ENCODE measurements at places on chromosomes 3 and 15. TPM values are rescaled to one million over a fixed set of nuclear protein-coding genes. Genes with fewer than 3 reads are reported as not detected.

DNA sequence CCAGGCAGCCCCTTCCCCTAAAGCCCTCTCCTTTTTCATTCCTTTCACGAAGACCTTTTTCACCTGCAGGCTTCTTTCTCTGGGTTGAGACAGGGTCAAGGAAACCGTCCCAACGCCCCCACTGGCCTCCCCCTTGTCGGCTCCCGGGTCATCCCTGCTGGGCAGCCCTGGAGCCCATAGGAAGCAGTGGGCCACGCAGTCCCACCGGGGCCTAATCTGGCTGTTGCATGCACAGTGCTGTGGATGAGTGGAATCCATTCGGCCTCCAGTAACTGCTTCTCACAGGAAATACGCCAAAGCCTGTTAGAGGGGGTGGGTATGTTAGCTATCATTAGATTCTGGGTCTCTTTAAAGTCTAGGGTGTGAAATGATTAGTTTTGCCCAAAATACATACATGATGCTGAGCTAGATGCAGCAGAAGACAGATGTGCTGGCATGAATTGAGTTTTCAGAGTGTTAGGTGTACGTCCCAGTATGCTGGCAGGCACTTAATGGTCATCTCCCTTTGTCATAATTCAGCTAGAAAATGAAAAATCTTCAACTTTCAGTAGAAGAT lies 16.6 kb downstream of the LYSMD4 start:
- DNase-seq: no peak

- no peak for DNase-seq
These were observed 41.6 kb upstream of the CLSTN2 start for GRCh38 chr3:139893267-139893962.

DNA sequence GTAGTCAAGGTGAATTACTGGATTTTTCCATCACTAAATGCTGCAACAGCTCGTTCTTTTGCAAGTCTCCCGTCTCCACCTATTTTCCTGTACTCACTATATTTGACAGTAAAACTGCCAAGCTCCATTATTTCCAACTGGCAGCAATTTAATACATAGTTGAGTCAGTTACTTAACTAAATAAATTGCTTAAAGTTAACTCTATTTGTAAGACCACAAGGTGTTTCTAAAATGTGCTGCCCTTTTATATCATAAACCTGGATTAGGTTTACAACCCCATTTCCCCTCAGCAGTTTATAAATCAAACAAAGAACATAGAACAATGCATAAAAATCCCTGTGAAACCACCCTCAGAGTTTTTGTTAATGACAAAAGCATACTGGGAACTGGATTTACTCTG lies 211.4 kb upstream of the DPH6 start:
- no peak for DNase-seq

GRCh38 chr15:99305761-99306505 lies 54.7 kb downstream of the LRRC28 start:
- DNase-seq: peak; percentile 85

The HYPK gene
- 34.9 TPM for total RNA-seq

GRCh38 chr15:87849181-87849580 lies 407.4 kb downstream of the NTRK3 start:
- no peak for DNase-seq

- DNase-seq: no peak
These were observed 15.7 kb upstream of the ETV5 start for GRCh38 chr3:186124592-186124991.

The RGMA gene
- 8.3 TPM for total RNA-seq

DNA sequence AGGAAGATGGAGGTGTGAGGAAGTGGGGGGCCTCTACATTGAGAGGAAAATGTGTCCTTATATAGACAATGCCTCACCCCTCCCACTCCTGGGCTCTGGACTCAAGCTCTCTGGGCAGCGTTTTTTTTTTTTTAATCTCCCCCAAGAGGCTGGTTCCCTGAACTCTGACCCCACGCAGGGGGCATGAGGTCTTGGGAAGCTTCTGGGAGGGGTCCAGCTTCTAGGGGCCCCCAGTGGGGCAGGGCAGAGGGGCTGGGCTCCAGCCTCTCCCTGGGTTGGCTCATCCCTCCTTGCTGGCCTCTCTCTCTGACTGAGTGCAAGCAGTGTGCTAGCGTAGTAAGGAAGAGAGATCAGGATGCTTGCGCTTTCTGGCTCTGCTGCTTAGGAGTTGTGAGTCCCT lies 101.4 kb upstream of the HACD2 start:
- no peak for DNase-seq

The AMIGO3 gene
- total RNA-seq: 0.28 TPM

GRCh38 chr3:42685891-42686820 lies 819 bp downstream of the KLHL40 start:
- DNase-seq: no peak

The ETV5 gene
- 92.9 TPM for total RNA-seq

DNA sequence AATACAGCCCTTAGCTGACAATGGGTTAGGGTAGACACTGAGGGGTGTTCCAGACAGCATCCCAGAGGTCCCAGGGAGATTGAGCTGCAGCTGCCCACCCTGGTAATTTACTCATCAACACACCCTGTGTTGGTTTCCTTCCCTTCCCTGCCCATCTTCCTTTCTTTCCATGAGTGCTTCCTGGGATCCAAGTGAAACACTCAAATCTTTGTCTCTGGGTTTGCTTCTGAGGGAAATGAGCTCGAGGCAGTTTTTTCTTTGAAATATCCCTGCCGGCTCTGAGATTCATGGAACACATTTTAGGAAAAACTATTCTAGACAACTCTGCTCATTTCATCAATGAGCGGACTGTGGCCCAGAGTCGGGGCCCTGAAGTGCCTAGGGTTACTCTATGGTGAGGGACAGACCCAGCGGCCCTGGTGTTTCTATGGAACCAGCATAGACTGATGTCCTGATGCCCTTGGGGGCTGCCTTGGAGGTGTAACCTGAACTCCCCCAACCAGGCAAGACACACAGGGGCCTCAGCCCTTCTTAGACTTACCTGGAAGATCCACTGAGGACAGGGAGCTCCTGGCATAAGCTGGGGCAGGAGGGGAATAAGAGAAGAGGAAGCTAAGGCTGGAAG lies 14.9 kb upstream of the CSRNP1 start:
- no peak for DNase-seq

- no peak for DNase-seq
These were observed 222.8 kb upstream of the TOPAZ1 start for GRCh38 chr3:44018926-44019325.

DNA sequence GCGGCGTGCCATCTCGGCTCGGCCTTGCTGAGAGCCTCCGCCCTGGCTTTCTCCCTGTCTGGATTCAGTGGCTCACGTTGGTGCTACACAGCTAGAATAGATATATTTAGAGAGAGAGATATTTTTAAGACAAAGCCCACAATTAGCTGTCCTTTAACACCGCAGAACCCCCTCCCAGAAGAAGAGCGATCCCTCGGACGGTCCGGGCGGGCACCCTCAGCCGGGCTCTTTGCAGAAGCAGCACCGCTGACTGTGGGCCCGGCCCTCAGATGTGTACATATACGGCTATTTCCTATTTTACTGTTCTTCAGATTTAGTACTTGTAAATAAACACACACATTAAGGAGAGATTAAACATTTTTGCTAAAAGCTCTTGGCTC lies 54.1 kb downstream of the PLXNA1 start:
- no peak for DNase-seq

- no peak for DNase-seq
These were observed 774 bp upstream of the CNOT10 start for GRCh38 chr3:32684029-32684799.

DNA sequence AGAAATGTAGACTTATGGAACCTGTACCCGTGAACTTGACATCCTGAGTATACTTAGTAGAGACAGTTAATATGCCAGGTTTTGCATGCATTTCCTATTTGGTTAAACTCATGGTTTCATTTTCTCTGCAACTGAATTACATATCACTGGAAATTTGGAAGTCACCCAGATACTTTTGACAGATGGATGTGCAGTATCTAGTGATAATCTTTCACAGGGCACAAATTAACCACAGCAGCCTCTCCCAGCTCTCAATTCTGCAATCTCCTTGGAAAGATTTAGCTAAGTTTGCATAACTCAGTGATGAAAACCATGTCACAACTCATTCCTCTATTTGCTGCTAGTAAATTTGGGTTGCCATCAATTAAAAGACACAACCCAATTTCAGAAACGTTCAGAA lies 162.3 kb upstream of the TPM1 start:
- no peak for DNase-seq

DNA sequence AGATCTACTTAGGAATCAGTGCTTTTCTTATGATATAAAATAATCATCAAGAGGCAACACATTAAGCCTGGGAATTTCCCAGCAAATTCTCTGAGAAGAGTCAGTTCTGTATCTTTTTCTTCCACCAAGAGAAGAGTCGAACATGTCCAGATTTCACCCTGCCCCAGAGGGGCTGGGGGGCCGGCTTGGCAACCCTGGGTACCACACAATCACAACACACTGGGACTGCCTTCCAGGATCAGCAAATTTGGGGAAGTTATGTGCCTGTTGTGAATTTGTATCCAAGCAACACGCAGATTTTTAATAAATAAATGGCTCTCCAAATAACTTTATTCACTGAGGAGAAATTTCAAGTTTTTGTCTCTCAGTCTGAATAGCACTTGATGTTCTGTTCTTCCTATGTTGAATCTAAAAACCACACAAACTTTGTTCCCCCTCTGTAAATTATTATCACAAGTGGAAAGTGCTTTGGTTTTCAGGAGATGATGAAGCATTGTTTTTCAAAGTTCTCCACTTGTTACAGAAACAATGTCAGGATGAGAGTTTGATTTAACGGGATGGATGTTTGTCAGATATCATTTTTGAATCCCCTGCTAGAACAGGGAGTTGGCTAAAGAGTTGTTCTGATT lies 357.2 kb downstream of the ZNF385D start:
- no peak for DNase-seq

The ECE2 gene
- not detected for total RNA-seq

- DNase-seq: peak; percentile 52
These were observed at the start of gene SEMA3G for GRCh38 chr3:52444860-52445793. Gene SEMA3G, minus strand, starts transcription at chr3:52445103. Its CDS starts 76 bp downstream, at chr3:52445027.

DNA sequence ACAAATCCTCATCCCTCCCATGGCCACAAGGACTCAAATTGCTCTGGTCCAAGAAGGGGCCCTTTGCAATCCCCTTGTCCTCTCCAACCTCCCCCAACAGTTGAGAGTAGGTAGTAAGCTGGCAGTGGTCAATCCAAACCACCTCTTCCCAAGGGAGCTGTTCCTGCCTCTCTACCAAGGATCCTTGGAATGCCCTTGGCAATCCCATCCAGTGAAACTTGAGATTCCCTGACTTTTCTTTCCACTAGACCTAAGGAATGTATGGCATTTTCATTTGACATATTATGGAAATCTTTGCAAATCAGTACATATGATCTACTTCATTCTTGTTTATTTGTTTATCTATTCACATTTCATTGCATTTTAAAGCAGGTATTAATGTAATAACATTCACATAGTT lies 4.8 kb upstream of the RBP2 start:
- no peak for DNase-seq

DNA sequence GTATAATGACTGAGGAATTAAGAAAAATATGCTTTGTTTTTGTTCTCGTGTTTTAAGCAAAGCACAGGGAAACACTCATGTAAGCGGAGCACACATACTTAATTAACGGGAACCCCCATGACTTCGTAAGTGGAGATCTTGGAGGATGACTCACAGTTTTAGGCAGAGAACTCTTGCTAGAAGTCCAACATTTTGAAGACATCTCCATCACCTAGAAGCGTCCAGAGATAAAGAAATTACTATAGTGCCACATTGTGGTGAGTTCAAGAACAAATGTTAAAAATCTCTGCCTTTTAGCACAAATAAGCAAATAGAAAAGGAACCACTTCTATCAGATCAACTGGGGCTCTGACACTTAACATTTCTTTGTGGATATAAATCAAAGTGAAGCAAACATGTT lies 194.1 kb upstream of the ARHGEF26 start:
- DNase-seq: peak; percentile 86

GRCh38 chr3:146783446-146783845 lies 178.3 kb upstream of the PLSCR5 start:
- no peak for DNase-seq

DNA sequence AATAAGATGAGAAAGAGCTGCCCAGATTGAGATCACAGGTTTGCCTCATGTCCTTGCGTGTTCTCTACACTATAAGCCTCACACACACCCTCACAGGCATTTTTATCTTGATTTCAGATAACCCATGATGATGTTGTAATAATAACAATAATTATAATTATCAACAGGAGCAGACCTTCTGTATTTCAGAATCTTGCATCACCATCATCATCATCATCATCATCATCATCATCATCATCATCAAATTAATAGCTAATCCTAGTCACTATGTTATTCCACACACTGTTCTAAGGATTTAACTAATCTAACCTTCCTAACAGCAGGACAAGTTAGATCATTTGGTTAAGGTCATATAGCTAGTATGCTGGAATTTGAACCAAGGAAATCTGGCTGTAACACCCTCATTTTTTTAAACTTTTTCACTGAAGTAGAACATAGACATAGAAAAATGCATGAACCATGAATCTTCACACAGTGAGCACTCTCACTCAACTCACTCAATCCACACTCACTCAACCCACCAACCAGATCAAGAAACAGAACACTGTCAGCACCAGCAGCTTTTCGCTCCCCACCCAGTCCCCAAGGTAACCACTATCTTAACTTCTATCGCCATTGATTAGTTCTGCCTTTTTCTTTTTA lies 1.8 kb upstream of the SH2D7 start:
- no peak for DNase-seq

- peak; percentile 23 for DNase-seq
These were observed 68.1 kb downstream of the PFN2 start for GRCh38 chr3:149902498-149903139.

GRCh38 chr15:80252121-80252518 lies at the start of gene CTXND1:
Gene CTXND1, minus strand, starts transcription at chr15:80252213. Its CDS starts 50,264 bp downstream, at chr15:80201949.
- DNase-seq: no peak

DNA sequence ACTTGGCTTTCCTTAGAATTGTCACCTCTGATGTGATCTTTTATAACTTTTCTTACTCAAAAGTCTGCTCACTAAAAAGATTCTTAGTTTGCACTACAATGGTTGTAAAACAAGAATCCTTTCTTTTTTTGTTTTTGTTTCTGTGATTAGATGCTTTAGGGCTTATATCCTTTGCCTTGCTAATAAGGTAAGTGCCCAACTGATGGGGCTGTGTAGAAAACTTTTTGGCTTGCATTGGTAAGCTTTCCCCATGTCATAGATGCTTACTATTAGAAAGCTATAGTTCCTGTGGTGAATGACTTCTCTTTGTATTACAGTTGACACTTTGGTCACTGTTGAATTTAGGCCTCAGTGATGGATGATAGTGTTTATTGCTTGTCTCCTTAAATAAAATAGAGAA lies 5.1 kb downstream of the ABHD5 start:
- no peak for DNase-seq

The TMEM212 gene
- not detected for total RNA-seq

- DNase-seq: no peak
These were observed 140.9 kb downstream of the PLCL2 start for GRCh38 chr3:17025594-17026139.

GRCh38 chr3:49620728-49621127 lies 53.4 kb upstream of the APEH start:
- no peak for DNase-seq

The PTPRG gene
- 11.5 TPM for total RNA-seq

- DNase-seq: peak; percentile 57
These were observed 29.5 kb downstream of the AGTR1 start for GRCh38 chr3:148727231-148727630.

GRCh38 chr15:74272812-74273211 lies 36.7 kb downstream of the CCDC33 start:
- DNase-seq: no peak

The SLC28A2 gene
- total RNA-seq: not detected

The TRIM42 gene
- total RNA-seq: not detected

- DNase-seq: no peak
These were observed 26.6 kb upstream of the TAFA4 start for GRCh38 chr3:68958932-68959331.

All from A673 (cell line).